ENCODE measurements at places on chromosomes 16 and 17. TPM values are rescaled to one million over a fixed set of nuclear protein-coding genes. Genes with fewer than 3 reads are reported as not detected.

The TAX1BP3 gene
- 210 TPM for total RNA-seq

The ASPA gene
- total RNA-seq = not detected

The TMEM106A gene
- total RNA-seq = 1.6 TPM

The ITGA2B gene
- total RNA-seq = 0.23 TPM

The ABCA9 gene
- total RNA-seq = 14.1 TPM

The RHOT2 gene
- 33.7 TPM for total RNA-seq
